ENCODE measurements at places on chromosomes 6 and 20.

DNA sequence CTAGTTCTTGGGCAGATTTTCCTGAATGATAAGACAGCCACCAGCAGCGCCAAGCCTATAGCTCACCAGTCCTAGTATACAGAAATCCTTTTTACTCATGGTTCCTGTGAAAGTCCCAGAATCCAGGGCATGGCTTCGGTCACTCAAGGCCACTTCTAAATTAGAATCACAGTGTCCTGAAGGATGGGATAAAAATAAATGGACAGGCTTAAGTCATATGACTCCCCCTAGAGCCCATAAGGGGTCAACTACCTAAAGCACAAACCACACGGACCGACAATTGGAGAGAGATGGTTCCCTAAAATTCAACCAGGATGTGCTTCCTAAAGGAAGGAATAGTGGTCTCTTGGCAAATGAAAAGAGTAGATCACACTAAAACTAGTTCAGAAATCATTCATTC is 404.1 kb upstream of the PLCB4 start:
- DNase-seq: no peak

DNA sequence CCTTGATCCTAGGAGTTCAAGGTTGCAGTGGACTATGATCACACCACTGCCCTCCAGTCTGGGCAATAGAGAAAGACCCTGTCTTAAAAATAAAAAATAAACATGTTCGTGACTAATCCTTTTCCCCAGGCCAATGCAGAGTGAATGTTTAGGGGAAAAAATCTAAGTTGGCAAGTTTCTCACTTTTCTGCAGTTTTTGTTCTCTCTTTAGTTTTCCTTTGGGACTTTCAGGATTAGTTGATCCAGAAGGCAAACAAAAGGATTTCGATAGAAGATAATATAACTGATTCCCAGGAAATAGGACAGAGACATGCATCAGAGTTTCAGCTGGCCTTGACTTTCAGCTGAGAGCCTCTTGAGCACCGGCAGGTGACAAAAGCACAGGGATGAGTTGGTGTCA is 53.3 kb downstream of the SOD2 start:
- no peak for DNase-seq

DNA sequence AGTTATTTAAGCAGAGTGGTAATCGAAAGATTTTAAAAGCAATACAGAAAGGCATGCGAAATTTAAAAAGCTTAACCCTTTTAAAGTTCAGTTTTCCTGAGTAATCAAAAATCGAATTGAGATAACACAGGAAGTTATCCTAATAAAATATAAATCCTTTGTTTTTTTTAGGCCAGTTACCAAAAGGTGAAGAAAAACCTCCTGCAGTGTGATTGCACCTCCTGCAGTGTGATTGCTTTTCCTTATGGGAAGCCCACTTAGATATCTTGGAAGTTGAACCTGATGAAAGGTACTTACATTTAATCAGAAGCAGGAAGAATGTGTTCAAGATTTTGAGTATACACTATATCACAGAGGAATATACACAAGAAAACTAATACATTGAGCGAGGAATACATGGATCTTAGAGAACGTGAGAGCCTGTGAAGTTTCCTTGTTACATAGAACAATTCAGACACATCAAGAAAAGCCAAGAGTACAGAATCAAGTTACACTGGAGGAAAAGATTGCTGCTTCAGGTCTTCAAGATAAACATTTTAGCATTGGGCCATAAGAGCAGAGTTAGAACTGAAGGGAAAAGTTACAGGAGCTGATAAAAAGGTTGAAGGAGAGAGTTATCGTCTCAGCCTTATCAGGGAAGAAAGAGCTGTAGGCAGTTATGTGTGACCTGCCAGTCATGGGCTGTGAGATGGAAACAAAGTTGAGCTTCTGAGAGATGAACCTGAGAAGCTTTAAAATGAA is 7.7 kb upstream of the TMEM181 start:
- no peak for DNase-seq

- DNase-seq: no peak
Measured at GRCh38 chr6:94570581-94570980, 1006.8 kb upstream of the MANEA start.

DNA sequence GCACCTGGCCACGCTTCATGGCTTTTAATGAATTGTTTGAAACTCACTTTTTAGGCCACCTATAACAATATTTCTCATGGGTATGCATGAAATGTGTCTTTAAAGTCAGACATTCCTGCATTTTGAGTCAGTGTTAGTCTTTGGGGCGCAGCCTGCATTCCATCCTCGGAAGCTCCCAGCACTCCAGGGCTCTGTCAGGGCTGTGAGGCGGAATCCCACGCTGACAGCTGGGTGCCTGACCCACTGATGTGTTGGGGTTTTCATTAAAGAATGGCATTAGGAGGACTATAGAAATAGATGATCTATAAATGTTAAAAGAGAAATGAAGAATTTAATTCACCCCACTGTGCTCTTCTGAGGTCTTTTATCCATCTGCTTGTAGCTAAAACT is 16.2 kb upstream of the CLDN20 start:
- no peak for DNase-seq

All from smooth muscle cell of the brain vasculature (primary cell).